ENCODE measurements at places on chromosomes 2 and 18.
A peak's percentile ranks its signal among the peaks of the same experiment; 100 is the strongest.

- DNase-seq, result no peak
These were observed 170.1 kb downstream of the MAP2 start for GRCh38 chr2:209593930-209594329.

DNA sequence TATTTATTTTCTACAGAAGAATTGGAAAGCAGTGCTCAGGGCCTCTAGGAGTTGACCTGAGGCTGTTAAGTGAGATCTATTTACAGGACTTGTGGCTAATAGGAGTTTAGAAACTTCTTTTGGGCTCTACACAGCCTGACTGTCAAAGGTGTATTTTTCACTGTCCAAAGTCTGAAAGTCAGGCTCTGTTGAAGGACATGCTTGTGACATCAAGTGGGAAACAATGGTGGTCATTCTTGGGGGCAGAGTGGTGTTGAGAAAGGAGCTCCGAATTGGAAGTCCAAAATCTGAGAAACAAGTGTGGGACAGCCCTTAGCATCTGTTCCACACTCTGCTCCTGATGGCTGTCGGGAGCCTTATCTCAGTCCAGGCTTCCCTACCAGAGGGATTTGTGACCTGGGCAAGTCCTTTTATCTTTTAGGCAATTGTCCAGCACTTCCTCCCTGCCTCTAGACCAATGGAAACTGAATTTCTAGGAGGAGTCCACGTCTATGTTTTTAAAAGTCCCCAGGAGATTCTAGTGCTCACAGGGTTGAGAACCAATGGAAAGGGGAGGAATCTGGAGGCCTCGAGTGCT is 76.4 kb downstream of the LIPG start:
- DNase-seq, result no peak

DNA sequence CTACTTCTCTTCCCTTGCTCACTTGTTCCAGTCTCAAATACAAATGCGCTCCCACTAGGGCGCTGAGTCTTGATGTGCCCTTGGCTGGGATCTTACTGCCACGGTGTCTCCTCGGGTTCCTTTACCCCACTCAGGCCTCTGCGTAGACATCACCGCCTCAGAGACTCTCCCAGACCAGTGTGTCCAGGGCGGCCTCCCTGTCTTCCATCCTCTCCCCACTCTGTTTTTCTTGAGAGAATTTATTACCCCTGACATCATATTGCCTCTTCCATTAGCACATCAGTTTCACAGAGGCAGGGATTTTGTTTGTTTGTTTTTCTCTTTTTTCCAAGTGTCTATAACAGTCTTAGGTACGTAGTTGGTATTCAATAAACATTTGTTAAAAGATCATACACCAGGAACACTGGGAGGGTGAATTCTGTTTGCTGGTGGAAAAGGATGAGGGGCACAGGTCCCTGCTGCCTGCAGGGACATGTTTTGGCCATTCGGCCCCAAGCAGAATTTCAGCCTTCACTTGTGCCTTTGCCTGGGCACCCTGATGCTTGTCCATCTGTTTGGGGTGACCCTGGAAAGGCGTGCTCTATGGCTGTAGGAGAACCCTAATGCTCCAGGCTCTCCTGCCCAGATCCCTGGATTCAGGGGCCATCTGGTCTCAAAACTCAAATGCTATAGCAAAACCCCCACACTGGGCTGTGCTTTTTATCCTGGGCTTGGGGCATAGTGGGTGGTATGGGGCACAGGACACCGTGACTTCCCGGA is 55.0 kb downstream of the RPL37A start:
- no peak for DNase-seq

DNA sequence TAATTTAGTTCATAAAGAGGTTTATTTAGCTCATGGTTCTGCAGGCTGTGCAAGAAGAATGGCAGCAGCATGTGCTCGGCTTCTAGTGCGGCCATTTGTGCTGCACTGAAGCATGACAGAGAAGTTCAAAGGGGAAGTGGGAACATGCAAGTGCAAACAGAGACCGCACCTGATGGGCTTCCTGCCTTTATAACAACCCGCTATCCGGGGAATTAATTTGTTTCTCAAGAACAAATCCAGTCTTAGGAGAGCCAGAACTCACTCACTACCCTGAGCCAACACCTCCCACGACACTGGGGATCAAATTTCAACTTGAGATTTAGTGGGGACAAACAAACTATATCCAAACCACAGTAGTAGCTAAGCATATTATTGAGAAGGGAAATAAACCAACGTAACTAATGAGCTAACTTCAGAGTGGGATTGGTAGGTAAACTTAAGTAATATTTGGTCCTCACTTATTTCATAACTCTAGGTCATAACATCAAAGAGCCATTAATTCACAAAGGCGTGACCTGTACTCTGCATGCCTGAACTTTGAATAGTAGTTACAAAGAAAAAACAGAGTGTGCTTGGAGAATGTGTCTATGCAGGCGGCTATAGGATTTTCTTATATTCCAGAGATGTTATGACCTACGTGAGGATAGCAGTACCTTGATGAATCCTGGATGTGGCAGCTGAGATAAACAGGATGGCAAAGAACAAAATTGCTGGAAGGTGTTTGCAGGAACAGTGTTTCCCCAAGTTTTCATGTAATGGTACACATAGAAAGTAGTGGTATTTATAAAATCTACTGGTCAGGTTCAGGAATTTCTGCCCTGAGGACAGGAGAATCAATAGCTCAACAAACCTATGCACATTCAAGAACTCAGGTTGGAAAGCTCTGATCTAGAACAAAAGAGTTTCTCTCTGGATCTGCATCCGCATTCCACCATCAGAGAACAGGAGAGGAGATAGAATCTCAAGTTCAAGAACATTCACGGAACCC is 845.9 kb upstream of the ID2 start:
- no peak for DNase-seq

DNA sequence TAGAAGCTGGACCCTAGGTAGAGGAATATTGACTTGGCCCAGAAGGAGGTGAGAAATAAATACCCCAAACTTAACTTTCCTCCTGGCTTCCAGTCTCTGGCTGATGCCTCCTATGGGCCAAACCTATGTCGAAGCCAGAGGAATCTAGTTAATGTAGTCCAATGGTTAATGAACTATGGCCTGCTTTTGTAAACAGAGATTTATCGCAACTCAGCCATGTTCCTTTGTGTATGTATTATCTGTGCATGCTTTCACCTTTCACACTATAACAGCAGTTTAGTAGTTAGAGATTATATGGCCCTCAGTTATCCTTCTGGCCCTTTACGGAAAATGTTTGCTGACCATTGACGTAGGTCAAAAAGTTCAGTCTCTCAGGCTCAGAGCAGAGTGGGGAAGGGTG is 67.3 kb upstream of the BARD1 start:
- DNase-seq, result no peak

DNA sequence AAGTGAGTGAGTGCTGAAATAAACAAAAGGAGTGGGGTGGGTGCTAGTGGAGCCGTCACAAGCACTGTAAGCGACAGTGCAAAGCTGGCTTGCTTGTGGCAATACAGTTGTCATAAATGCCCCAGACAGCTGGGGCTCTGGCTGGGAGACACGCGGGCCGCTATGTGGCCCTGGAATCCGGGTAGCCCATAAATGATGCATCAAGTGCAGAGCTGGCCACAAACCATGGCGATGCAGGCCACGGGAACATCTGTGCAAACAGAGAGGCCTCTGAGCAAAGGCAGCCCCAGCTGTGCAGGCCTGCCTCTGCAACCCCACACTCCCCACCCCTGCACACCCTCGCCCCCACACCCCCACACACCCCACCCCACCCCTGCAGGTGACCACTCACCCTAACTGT is 349.2 kb upstream of the ID2 start:
- DNase-seq, result no peak

DNA sequence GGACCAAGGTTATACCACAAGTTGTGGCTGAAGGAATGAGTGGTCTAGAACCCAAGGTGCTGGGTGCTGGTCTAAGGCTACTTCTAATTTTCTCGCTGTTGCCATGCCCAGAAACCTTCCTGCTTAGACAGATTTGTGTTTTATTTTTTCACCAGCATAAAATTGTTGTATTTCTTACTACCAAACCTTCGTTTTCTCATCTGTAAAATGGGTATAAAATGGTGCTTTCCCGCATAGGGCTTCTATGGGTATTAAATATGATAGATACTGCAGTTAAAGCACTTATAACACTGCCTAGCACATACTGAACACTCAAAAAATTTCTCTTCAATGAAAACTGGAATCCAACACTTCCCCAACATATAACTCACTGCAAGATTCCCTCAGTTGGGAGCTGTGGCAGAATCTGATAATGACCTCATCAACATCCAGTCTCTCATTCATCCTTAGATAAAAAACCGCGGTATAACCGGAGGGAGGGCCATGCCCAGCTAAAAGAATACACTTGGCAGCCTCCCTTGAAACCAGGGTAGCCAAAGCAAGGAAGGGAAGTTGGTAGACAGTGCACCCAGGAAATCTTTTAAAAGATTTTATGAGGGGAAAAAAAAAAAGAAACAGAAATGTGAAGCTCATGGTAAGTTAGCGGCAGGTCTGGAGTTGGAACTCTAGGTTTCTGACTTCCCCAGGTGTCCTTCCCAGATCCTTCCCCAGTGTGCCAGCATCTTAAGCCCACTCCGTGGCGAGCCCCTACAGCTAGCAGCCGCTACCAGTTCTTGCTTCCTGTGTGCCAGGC is 1.2 kb downstream of the NEMP2 start:
- DNase-seq, result no peak

GRCh38 chr2:233164128-233164635 is 87.3 kb upstream of the ATG16L1 start:
- DNase-seq, result no peak

DNA sequence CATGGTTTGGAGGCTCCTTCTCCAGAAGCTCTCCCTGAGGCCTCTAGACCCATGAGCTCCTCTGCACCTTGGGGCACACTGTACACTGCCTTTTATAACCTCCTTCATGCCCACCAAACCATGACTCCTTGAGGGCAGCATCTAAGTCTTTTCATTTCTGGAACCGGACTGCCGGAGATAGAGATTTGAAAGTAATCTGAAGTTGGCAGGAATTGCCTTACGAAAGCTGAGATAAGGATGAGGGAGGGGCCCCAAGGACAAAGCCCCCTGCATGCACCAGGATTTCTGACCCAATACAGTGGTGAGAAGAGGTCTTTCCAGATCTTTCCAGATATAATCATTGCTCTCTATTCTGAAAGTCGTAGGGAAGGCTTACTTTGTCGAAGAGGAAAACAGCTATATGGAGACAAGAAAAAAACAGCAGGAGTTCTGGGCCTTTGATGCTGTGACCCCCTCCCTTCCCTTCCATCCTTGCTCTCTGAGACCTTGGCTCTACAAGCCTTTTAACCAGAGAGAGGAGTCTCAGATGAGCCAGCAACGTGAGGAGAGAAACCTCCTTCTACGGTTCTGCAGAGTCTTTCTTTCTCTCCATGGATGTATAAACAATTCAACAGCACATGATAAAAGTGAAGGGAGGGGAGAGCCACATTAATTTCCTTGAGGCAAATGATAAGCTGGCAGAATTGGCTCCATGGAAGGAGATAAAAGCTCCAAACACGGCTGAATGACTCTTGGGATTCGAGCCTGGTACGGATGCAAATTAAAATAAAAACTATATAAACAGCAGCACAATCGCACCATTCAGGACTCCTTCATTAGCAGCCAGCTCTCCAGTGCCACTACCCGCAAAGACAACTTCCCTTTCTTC is 88.0 kb upstream of the RTN4 start:
- peak; percentile 93 for DNase-seq

DNA sequence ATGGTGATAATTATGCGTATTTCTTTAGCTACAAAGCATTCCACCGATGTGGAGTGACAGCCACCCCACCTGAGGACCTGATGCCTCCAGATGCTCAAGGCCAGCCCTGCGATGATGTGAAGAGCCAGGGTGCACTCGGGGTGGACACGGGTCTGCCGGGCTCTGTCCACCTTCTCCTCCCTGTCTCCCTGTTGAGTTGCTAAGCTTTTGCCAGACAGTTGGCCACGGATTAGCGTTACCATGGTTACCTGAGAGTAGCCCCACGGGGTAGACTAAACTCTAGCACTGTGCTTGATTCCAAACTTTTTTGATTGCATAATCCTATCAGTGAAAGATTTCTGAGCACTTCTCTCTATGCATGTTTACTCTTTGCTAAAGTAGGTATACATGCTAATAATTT is 86.2 kb downstream of the SMIM21 start:
- DNase-seq, result no peak

Measured in putamen (tissue), 1 donor.